Omental fat pad (tissue), 4 donors: ENCODE measurements at places on chromosomes 12 and 14.

DNA sequence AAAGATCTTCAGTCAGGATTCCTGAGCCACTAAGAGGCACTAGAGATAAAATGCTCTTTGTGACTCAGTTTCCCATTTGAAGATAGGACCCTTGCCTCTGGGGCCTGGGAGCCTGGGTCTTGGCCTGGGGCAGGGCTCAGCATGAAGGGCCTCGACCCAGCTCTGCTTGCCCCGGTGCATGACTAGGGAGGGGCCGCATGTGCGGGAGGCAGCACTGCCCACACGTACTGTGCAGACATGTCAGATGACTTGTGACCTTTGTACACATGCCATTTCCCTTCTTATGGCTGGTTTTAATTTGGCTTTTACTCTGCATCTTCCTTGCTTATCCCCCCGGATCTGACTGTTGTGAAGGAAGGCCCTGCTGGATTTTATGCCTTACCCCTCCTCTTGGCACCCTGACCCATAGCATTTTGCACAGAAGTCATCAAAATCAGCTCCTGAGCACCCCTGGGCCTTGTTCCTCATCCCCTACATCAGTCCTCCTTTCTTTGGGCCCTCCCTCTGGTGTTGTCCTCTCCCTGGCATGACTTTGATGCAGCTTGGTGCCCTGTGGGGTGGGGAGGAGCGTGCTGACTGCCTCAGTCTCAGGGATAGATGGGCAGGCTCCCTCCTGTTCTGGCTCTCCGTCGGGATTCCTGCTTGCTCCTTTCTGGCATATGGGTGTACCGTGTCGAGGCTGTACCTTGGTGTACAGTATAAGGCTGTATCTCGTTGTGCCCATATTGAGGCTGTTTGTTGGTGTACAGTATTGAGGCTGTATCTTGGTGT lies 4.4 kb downstream of the CLSTN3 start:
- DNase-seq = no peak

DNA sequence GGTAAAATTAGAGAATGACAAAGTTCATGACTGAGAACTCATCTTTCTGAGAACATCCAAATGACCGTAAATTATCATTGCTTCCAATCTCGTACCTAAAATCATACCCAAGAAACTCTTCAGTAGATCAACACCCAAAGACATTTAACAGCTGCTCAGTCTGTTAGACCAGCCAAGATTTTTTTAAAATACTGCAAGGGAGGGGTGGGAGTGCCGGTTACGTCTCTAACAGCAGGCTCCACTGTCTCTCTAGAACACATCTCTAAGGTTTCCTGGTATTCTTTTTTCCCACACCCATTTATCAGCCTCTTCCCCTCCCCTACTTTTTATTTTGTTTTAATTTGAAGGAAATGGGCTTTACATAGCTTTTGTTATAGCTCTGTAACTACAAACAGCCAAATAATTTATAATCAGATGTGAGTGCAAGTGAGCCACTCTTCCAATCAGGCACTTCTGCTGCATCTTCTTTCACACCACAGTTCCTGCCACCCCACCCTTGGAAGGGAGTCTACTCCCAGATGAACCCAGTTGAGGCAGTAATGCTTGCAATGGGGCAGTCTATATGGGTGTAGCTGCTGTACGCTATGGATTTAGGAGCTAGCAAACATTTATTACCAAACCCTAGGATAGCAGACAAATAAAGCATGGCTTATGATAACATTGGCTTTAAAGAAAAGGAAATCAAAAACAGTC lies 21.9 kb downstream of the PTPRB start:
- no peak for DNase-seq

GRCh38 chr12:87784350-87784749 lies 244.9 kb downstream of the C12orf50 start:
- no peak for DNase-seq

GRCh38 chr14:33866425-33867088 lies 84.3 kb downstream of the EGLN3 start:
- DNase-seq = no peak

DNA sequence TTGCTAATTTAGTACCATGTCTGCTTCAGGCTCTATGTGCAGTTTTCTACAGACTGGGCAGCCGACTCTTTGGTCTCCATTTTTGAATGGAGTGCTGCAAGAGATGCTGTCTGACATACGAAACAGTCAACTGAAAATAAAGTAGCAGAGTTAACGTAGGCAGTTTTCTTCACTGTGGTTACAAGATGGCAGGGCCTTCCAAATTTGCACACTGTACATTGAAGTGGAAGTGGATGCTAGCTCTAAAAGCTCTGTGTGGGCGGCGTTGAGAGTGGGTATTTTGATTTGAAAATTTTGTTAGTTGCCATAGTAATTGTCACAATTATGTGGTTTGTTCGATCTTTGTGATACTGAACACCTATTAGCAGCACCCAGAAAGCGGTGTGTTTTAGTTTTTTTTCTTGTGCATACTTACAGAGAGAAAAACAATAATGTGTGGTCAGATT lies 154.9 kb upstream of the ATP2B1 start:
- DNase-seq = no peak

GRCh38 chr12:112846619-112847018 lies 55.1 kb downstream of the RPH3A start:
- DNase-seq = no peak

- DNase-seq = no peak
Observed at GRCh38 chr14:100048786-100049185, 16.4 kb upstream of the EVL start.

GRCh38 chr14:43591776-43592175 lies 915.3 kb downstream of the FSCB start:
- no peak for DNase-seq

GRCh38 chr12:55991110-55991509 lies 6.0 kb upstream of the SUOX start:
- DNase-seq = no peak

DNA sequence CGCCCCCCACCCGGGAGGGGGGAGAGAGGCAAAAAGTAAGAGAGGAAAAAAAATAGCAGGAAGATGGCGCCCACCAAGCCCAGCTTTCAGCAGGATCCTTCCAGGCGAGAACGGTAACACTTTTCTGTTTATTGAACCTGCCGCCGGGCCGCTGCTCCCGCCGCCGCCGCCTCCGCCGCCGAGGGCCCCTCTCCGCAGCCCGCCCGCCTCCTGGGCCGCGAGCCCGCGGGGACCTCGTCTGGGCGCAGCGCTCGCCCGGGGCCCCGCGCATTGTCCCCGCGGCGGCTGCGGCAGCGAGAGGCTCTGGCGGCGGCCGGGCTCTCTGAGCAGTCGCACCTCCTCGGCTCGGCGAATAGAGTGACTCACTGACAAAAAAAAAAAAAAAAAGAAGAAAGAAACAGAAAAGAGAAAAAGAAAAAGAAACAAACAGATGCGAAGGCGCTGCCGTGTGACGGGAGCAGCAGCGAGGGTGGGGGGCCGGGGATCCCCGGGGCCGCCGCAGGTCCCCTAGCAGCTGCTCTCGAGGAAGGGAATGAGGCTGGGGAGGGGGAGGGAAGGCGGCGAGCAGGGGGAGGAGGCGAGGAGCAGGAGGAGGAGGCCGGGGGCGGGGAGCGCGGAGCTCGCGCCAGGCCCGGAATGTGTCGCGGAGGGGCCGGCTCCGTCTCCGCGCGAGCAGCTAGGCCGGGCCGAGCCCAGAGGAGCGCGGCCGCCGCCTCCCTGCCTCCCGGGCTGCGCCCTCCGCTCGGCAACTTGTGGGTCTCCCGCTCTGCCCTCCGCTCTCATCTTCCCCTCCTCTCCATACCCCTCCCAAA lies 781 bp downstream of the NPAS3 start:
- no peak for DNase-seq

GRCh38 chr12:131895640-131896079 lies 1.2 kb downstream of the ULK1 start:
- no peak for DNase-seq

DNA sequence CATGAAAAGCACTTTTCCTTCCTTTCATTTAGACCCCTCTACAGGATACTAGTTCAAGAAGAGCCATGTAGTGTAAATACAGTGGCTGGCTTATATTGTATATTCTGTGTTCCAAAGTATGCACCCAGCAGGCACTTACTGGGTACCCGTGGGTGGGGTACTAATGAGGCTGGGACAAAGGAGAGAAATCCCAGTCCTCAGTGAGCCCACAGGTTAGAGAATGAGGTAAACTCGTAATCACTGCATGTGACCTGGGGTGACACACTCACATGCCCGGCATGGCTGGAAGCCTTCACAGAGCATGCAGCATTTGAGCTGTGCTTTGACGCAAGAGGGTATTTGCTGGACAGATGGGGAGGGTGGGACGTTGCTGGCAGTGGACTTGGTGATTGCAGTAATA lies 17.1 kb downstream of the SLC24A4 start:
- no peak for DNase-seq

- DNase-seq = no peak
Observed at GRCh38 chr12:45296046-45296586, 80.2 kb downstream of the ANO6 start.

- DNase-seq = no peak
Observed at GRCh38 chr12:83016991-83017390, 330.3 kb downstream of the TMTC2 start.

DNA sequence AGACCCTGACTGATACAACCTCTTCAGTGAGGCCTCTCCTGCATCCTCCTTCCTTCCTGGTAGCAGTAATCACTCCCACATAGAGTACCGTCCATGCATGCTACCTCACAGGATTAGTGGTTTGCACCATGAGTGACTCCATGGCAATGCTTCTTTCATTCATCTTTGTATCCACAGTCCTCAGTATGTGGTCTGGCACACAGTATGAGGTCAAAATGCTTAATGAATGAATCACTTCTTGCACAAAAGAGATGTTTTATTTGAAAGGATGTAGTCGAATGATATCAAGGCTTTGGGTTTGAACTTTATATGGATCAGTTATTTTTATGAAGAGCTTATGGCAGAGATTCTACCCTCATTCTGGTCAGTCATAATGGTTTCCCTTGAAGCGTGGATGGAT lies 42.2 kb downstream of the KCNA5 start:
- no peak for DNase-seq

DNA sequence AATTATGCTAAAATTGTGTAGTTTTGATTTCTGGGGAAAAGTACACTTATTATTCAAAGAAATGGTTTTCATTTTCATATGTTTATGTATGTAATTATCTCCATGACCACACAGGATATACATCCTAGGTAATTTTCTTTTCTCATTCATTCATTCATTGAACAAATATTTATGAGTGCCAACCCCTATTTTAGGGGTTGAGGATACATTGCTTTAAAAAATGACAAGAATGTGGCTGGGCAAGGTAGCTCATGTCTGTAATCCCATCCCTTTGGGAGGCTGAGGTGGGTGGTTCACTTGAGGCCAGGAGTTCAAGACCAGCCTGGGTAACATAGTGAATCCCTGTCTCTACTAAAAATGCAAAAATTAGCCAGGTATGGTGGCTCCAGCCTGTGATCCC lies 40.9 kb downstream of the SGPP1 start:
- DNase-seq = no peak

GRCh38 chr12:58728397-58728796 lies 191.9 kb downstream of the LRIG3 start:
- no peak for DNase-seq

DNA sequence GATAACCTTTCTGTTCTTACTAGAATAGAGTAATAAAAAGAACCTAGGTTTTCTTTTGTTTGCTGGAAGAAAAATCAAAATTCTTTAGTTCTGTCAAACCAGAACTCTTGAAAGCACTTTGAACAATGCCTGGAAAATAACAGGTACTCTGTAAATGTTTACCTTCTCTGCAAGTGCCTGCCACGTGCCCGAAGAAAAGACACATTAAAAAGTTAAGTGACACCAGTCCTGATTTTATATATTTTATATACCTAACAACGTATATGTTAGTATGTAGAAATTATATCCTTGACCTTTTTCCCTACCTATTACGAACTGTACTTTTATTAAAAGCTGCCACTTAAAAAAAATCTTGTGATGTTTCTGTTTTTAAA lies 976 bp downstream of the THAP2 start:
- DNase-seq = no peak

DNA sequence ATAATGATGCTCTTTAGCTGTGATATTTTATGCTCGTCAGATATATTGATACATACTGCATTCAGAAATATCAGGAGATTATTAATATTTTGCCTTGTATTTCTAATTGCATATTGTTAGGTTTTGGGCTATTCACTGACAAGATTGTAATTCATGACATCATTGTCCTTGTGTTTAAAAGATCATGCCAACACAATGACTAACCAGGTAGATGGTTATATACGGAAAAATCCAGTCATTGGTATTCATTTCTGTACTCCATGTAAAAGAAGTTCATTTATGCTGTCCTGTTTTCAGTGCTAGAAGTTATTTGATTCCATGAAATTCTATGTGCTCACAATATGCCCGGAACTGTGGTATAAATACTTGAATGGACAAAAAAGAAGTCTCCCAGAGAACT lies 107.5 kb downstream of the KITLG start:
- no peak for DNase-seq

GRCh38 chr14:49427117-49427516 lies 159.1 kb downstream of the RPS29 start:
- no peak for DNase-seq

GRCh38 chr12:43951286-43951685 lies 115.4 kb downstream of the TMEM117 start:
- no peak for DNase-seq

DNA sequence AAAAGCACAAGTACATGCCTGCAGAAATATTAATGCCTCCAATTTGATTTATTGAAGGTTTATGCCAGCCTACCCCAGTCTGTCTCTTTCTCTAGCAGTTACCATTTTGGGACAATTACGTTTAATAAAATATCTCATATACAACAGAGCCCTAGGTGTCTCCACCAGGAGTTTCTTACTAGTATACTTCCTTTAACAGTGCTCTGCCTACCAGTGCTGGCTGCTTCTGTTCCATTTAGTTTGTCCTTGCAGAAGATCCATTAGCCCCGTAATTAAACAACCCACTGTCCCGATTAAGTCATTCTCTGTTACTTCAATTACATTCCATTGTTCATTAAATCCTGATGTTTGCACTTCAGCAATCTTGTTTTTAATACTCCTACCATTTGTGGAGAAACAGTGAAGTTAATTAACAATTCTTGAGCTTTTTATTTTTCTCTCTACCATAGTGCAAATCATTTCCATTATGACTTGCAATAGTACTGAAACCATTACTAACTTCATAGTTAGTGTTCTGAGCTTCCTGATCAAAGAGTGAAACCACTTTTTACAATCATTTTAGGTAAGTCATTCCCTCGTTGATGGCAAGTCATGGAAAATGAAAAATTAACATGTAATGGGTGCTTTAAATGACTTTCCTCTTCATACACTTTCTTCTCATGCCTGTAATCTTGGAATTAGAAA lies 121.1 kb downstream of the PLXNC1 start:
- DNase-seq = no peak

DNA sequence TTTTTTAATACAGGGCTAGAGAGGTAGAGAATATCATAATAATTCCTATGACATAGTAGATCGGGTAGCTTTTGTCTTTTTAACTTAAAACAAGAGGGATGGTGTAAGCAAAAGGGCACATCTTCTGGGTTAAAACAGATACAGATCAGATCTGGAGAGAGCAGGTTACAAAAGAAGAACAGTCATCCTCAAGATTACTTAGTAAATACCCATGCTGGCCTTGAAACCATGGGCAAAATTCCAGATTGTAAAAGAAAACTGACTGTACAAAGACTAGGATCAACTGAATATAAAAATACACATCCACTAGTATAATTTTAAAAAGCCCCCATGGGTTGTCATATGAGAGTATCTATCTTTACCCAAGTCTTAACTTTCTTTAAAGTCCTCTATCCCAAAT lies 76.7 kb downstream of the MED13L start:
- no peak for DNase-seq
